ENCODE measurements at places on chromosomes 11 and 22. TPM values are rescaled to one million over a fixed set of nuclear protein-coding genes. Genes with fewer than 3 reads are reported as not detected.

The LYVE1 gene
- 0.94 TPM for total RNA-seq

The CCDC87 gene
- total RNA-seq, result 1.2 TPM

DNA sequence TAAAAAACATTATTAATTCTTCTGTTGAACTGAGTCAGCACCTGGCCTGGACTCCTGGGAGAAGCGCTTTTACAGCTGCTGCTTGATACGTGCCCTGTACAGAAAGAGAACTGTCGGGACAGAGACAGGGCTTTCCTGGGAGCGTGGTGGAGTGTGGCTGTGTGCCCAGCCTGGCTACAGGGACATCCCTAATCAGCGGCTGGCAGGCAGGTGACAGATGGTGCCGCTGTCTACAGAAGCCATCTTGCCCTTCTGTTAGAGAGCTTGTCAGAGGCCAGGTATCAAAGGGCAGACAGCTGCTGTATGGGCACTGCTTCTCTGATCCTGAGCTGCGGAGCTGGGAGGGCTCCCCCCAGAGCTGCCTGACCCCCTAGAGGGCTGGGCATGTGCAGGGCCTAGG, 361.8 kb downstream of the TENM4 start:
- no peak for DNase-seq

- DNase-seq, result no peak
Measured at GRCh38 chr11:10483584-10483983, 28.5 kb downstream of the AMPD3 start.

DNA sequence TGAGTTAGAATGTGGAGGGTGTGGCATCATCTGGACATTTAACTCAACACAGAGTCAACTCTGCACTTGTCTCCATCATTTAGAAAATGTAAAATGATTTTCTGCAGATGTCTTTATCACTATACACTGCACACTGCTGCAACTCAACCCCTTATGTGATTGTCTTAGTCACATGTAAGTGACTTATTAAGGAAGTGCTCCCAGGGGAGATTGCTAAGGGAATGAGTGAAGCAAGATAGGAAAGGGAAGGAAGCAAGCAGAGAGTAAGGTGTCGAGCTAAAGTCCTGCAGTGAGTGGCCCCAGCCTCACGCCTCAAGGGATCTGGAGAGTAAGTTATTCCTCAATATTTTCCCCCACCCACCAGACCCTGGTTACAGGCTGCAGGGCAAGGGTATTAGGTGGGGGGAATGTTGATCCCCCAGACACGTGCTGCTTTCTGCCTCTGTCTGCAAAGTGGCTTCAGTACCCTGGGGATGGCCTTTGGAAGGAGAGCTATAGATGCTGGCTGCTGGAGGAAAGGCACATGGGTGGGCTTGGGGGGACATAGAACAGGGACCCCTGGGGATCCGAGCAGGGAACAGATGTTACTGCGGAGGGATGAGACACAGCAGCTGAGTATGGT, 7.2 kb upstream of the CBX6 start:
- DNase-seq, result no peak

GRCh38 chr11:32594272-32594671, 10.6 kb downstream of the EIF3M start:
- DNase-seq, result no peak

- no peak for DNase-seq
Measured at GRCh38 chr22:42310291-42311015, 40.0 kb upstream of the TCF20 start.

DNA sequence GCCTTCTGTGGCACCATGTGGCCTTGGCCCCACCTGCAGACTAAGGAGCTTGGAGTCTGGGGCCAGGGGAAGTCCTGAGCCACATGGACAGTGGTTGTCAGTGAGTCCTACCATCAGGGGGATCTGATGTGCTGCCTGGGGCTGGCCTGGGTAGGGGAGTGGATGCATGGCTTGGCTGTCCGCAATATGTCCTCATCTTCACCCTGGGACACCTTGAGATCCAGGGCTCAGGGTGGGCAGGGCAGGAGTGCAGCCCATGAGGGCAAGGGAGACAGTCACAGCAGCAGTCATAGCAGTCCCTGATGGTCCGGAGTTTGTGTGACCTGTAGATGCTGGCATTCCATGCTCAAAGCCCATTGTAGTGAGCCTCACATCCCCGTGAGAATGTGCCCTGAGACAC, 256.8 kb upstream of the B3GAT1 start:
- no peak for DNase-seq

GRCh38 chr22:28013611-28014010, 94.6 kb upstream of the PITPNB start:
- DNase-seq, result peak; percentile 32

DNA sequence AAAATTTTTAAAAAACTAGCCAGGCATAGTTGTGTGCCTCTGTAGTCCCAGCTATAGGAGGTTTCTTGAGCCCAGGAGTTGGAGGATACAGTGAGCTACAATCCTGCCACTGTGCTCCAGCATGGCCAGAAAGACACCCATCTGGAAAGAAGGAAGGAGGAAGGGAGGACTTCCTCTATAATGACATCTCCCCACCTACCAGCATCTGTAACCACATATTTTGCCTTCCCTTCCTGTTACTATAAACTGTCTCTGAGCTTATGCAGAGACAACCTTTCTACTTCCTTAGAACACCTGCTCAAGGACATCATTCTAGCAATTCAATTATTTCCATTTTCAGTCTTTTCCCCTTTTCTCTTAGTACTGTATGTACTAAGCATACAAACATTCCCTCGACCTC, 2.2 kb upstream of the NUP160 start:
- no peak for DNase-seq
